Stimulated activated naive CD4-positive, alpha-beta T cell treated with Interleukin-2 at 50 U/mL for 16 hours (primary cell): ENCODE measurements at places on chromosomes 7 and 10.

DNA sequence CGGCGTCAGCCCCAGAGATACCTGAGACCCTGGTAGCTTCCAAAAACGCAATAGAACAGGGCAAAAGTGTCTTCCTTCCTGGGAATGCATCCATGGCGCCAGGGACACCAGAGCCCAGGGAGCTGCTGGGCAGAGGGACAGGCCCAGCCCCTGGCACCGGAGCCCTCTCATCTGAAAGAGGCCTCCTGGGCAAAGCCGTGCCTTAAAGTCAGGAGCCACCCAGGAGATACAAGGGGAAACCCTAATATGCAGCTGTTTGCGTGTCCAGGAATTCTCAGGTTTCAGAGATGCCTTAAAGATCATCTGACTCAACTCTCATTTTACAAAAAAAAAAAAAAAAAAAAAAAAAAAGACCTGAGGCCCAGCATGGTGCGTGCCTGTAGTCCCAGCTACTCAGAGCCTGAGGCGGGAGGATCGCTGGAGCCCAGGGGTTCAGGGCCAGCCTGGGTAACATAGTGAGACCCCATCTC lies 28.0 kb downstream of the NUDT1 start:
- no peak for DNase-seq

GRCh38 chr7:127858091-127858914 lies 172.9 kb downstream of the LRRC4 start:
- DNase-seq, result no peak

DNA sequence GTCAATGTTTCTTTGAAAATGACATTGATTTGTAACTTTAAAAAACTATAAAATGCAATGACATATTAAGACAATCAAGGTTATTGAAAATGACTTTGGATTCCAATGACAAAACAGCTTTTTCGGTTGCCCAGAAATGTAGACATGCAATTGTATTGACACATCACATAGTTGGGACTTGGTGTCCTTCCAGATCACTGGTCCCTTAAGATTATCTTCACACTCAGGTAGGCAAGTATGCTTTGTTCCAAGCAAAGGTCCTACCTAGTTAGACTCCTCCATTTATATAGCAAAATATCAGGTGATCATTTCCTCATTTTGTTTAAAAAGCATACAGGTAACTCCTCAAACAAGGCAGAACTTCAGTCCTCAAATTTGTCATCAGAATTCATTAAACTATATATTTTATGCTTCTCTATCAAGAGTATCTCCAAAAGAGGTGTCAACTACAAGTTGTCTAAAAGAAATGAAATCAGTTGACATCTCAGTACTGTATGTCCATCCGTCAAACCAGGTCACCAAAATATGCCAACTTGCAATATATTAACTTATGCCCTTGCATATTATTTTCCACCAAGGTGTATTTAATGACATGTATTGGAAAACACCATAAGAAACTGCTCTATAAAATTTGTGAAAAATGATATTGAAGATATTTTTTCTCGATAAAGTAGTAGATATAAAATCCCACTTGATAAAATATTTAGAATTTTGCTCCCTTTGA lies 64.6 kb downstream of the TSPAN12 start:
- DNase-seq, result no peak

DNA sequence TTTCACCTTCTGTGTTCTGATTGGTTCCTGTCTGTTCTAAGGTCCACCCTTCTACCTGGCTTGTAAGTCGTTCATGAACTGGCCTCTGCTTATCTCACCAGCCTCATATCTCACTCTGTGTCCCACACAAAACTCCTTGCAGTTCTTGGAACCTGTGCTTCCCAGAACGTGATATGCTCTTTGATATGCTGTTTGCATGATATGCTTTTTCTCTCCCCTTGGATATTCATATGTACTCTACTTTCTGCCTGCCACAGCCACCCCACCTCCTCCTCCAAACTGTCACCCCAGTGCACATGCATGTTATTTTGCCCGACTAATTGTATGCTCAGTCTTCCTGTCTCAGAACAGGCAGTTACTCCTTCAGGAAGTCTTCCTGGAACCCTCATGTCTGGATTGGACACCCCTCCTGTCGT lies 1.9 kb upstream of the ITPRIP start:
- no peak for DNase-seq

- no peak for DNase-seq
Measured at GRCh38 chr7:69817121-69817520, 218.8 kb downstream of the AUTS2 start.

GRCh38 chr10:21689881-21690280 lies 155.8 kb downstream of the MLLT10 start:
- DNase-seq, result no peak

DNA sequence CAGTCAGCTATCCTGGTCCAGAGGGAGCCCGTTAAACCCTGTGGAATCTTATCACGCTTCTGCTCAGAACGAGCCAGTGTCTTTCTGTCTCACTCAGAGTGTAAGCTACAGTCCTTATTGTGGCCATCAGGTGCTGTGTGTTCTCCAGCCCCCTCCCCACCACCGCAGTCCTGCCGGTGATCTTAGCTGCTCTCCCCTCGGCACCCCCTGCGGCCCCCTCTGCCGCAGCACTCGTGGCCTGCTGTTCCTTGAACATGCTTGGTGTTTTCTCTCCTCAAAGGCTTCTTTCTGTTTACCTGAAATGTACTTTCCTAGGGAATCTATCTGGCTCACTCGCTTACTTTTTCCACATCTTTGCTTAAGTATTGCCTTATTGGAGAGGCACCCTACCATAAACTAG lies 38.2 kb upstream of the TMEM236 start:
- no peak for DNase-seq

- no peak for DNase-seq
Measured at GRCh38 chr10:118141471-118141870, 94.7 kb upstream of the RAB11FIP2 start.

DNA sequence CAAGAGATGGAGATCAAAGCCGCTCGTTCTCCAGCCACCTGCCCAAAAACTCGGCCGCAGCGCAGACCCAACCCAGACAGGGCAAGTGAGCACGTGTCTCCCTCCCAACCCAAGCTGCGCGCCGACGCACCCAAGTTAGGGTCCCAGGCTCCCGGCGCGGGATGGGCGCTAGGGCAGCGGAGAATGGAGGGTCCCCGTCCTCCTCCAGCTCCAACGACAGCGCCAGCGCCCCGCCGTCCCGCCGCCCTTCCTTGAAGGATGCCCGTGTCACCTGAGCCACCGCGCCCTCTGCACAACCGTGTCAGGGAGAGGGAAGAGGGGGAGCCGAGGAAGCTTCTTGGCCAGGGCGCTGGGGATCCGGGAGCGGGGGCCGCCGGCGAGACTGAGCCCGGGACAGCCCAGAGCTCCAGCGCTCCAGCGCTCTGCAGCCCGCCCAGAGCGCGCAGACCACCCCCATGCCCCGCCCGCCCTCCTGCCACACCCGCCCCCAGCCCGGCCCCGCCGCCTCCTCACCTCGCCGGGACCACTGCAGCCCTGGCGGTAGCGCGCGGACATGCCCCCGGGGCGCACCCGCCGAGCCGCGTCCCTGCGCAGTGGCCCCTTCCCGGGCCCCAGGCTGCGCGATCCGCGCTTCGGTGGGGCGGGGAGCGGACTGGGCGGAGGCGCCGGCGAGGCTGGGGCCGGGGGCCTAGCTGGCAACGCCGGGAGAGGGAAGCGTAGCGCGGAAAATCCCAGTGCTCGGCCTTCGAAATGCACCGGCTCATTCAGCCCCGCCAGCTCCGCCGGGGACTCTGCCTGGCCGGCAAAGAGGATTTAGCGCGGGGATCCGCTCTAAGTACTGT lies at the start of gene SLC16A12:
Gene SLC16A12, minus strand, starts transcription at position 424 of the 842 bp plus-strand sequence. CDS start 73,016 bp downstream, outside the sequence.
- no peak for DNase-seq

GRCh38 chr10:69483963-69484362 lies 32.7 kb downstream of the TSPAN15 start:
- DNase-seq, result no peak

DNA sequence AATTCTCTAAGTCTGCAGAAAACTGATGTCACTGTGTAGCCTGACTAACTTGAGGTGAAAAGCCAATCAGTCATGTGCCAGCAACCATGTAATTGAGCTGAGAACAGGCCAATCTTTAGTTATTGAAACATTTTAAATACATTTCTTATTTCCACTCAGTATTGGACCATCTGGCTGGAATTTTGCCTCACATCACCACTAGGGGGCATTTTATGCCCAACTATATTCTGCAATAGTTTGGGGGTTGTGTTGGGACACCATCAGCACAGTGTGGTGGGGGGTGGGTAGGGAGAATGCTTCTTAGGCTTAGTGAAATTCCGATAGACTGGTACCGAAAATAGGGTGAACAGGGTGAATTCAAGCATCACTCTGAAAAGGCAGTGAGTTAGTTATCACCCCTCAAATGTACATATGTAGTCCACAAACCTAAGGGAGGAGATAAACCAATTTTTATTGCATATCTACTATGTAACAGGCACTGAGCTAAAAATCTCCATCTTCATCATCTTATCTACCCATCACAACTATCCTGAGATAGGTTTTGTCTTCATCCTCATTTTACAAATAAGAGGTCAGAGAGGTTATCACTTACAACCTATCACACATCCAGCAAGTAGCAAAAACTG lies 17.8 kb downstream of the NPSR1 start:
- DNase-seq, result no peak

DNA sequence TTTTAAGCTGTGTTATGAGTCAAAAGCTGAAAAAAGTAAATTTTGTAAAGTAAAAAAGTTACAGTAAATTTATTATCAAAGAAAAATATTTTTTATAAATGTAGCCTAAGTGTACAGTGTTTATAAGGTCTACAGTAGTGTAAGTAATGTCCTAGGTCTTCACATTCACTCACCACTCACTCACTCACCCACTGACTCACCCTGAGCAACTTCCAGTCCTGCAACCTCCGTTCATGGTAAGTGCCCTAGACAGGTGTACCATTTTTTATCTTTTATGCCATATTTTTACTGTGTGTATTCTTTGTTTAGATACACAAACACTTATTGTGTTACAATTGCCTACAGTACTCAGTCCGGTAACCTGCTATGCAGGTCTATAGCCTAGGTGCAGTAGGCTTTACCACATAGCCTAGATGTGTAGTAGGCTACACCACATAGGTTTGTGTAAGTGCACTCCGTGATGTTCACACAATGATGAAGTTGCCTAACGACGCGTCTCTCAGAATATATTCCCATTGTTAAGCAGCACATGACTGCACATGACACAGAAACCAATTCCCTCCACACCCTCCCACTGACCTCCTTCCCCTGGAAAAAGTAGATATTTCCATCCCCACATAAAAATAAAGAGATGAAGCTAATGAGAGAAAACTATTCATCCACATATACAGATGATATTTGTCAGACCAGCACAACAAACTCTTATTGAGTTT lies 44.8 kb upstream of the FGL2 start:
- no peak for DNase-seq

- no peak for DNase-seq
Measured at GRCh38 chr7:101562531-101563197, 66.4 kb downstream of the MYL10 start.

GRCh38 chr10:97534746-97535367 lies 36.1 kb downstream of the UBTD1 start:
- peak; percentile 21 for DNase-seq

- DNase-seq, result no peak
Measured at GRCh38 chr7:23353172-23353571, 54.0 kb downstream of the MALSU1 start.

DNA sequence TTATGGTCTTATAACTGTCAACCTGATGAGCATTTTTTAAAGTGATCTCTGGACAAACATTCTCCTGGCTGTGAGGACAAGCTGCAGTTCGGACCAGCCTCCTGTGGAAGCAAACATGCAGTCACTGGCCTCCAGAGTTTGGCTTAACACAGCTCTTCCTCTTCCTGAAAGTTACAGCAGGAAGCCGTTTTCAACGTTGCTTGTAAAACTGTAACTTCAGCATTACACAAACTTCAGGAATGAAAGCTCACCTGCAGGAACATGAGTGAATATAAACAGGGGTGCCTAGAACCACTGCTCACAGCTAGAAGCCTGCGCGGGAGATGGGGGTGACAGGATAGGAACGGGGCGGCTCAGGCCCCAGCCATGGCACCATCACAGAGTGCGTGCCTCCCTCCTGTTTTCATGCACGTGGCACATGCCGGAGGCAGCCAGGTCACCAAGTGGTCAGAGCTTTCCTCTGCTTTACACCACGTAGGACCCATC lies 292.9 kb upstream of the PITRM1 start:
- no peak for DNase-seq

DNA sequence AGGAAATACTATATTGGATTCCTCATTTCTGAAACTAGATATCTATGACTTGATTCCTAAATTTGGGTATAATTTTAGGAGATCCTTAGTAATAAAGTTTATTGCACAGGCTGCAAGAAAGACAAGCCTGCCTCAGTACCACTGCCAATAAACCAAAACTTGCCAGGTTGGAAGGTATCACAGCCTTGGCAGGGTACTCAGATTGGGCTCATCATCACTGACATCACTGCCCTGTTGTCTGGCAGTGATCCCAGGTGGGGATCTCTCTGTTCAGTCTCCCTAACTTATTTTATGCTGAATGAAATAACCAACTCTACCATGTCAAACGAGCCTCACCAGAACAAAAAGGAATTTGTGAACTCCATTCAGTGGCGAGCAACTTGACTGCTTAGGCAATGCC lies 18.8 kb downstream of the FIGNL1 start:
- DNase-seq, result no peak

DNA sequence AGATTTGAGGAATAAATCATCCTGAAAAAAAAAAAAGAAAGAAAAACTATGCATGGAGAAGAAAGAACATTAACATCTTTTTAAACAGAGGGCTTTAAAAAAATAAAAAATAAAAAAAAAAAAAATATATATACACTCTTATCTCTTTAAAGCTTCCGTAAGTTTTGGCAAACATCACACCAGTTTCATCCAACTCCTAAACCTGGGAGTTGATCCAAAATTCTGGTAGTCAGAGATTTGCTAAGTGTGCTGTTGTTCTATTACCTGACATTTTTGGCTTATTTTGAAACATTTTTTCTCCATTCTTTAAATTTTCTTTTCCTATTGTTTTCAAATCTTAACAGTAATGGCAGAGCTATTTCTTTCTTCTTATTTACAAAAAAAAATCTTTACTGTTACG lies 273.1 kb downstream of the AGMO start:
- no peak for DNase-seq

- no peak for DNase-seq
Measured at GRCh38 chr10:78505657-78506056, 472.0 kb downstream of the RPS24 start.

- no peak for DNase-seq
Measured at GRCh38 chr7:25789701-25790640, 362.0 kb upstream of the NFE2L3 start.

GRCh38 chr7:127250312-127251035 lies 2.3 kb downstream of the GRM8 start:
- DNase-seq, result no peak

DNA sequence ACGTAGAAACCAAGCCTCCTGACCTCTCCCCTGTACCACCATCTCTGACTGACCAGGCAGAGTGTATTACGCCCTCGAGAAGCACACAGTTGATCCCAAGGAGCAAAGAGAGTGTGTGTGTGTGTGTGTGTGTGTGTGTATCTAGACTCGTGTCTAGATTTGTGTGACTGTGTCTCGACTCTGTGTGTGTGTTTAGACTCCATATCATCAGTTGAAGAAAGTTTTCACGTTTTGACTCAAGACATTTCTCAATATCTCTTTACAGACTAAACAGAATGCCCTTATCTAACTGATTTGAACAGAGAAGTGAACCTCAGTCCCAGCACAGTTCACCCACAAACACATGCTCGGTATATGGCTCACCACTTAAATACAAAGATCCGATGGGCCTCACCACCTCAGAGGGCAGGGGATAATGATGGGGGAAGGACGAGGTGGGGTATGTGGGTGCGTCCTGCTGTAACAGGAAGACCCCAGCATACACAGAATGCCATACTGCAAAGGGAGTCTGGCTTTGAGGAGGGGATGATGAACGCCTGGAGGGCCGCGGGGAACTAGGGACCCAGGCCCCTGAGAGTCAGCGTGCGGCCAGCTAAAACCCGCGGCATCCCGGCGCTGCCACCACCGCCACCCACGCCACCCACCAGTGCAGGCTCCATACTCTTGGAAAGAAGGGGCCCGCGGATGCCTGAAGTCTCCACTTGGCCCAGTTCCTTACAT lies 780 bp downstream of the ALDH18A1 start:
- peak; percentile 9 for DNase-seq
